Aorta (tissue), 5 donors: ENCODE measurements at places on chromosomes 11 and 22. TPM values are rescaled to one million over a fixed set of nuclear protein-coding genes. Genes with fewer than 3 reads are reported as not detected.

Gene NXPE2
- 0.19 TPM for total RNA-seq

Gene DUSP8
- total RNA-seq = 39.3 TPM

GRCh38 chr11:9208726-9209501 is 56.2 kb downstream of the DENND5A start:
- no peak for DNase-seq

DNA sequence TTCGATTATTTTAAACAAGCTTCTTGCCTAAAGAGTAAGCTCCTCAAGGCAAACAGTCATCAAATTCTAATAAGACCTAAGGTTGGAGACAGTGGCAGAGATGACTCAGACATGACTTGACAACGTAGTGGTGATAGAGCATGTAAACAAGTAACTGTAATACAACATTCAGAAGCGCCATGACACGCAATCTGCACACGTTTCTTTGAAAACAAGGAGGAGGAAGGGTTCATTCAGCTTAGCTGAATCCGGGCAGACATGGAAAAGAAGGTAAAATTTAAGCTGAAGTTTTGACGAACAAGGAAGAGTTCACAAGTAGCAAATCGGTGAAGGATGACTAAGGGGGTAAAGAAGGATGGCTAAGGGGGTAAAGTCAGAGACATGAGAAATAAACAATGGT is 152.4 kb upstream of the ZC3H12C start:
- no peak for DNase-seq

- DNase-seq = peak; percentile 91
Observed at GRCh38 chr22:32528984-32529982, 54.7 kb downstream of the FBXO7 start.
